Neuronal stem cell (in vitro differentiated cells): ENCODE measurements at places on chromosomes 1 and 21.

GRCh38 chr1:43354936-43355335 is 3.8 kb upstream of the CDC20 start:
- DNase-seq = no peak

DNA sequence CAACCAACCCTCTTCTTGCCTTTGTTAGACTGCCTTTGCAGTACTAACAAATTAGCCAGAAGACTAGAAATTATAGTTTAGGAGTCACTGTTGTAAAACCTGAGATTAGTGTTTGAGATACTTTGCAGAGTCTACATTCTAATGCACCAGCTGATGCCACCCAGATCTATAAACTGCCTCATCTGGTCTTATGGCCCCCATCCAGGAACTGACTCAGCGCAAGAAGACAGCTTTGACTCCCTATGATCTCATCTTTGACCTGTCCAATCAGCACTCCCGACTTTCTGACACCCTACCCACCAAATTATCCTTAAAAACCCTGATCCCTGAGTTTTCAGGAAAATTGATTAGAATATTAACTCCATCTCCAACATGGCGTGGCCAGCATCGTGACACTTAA is 334.6 kb downstream of the RGS7 start:
- DNase-seq = no peak

- no peak for DNase-seq
These were observed 49.0 kb downstream of the SLX9 start for GRCh38 chr21:44988607-44989536.

GRCh38 chr21:38952890-38953289 is 147.2 kb downstream of the ETS2 start:
- no peak for DNase-seq

DNA sequence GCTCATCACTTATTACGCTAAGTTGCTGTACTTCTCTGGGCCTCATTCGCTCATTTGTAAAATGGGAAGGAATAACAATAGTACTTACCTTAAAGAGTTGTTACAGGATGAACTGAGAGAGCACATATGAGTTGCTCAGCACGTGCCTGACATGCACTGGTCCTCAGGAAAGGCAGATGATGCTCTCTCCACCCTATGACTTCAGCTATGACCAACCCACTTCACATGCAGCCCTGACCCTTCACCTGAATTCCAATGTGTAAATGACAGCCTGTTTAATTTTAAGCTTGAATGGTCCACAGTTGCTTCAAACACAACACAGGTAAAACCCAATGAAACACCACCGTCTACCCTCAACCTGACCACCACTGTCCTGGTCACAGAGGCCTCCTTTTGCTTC is 32.9 kb downstream of the GADD45A start:
- no peak for DNase-seq

GRCh38 chr1:230639714-230640209 is 2.5 kb upstream of the COG2 start:
- DNase-seq = no peak

- DNase-seq = no peak
These were observed 38.4 kb downstream of the EEIG2 start for GRCh38 chr1:108598340-108598739.

GRCh38 chr1:227559499-227559898 is 3.9 kb upstream of the ZNF678 start:
- DNase-seq = no peak

DNA sequence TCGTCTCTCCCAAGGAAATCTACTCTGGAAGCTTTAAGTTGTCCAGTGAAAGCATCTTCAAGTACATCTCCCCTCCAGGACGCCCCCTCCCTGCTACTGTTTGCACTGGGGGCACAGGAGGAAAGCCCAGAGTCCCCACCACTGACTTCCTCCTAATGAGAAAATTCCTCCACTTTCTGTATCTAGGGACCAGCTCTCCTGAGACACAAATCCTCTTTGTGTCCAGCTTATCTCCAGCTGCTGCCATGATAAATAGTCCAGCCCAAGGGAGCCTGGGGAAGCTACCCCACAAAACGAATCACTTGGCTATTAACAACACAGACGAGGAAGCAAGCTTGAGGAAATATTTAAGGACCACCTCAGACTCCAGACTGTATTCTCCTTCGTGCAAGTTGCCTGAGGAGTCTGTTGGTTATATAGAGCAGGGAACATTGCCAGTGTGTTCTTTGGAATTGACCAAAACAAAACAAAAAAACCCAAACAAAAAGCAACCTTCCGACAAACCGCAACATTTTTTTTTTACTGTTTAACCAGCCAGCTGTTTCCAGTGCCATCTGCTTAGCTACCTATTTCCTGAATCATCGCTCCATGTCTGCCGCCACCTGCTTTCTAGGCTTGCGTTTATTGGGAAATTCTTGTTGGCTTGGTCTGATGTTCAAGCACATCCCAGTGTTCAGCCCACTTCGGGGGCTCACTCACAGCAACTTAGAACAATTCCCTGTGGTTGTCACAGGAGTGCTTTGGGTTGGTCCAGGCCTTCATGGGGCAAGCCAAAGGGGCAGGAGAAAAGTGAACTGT is 7.7 kb downstream of the C1orf226 start:
- no peak for DNase-seq

DNA sequence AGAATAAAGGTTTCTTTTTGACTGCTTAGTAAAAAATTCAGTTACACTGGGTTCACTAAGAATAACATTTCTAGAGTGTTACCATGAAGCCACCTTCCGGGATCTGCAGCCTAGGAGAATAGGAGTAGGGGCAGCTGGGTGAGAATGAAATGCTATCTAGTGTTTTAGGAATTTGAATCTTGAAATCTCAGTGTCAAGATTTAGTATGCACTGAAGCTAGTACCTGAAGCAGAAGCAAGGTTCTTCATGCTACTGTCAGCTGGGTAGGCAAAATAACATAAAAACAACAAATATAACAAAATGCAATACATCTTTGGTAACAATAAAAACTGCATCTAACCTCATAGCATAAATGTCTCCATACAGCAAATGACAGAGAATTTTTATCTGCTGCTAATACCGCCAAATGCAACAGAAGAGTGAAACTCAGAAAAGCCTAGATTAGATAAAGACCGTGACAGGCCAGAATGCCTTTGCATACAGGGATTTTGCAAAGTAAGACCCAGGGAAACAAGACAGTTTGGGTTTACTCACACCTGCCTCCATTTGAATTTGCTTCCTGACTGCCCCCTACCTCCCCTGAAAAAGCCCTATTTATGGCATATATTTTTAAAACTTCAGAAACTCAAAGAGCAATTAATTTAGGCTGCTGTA is 58.2 kb downstream of the GADD45A start:
- no peak for DNase-seq

DNA sequence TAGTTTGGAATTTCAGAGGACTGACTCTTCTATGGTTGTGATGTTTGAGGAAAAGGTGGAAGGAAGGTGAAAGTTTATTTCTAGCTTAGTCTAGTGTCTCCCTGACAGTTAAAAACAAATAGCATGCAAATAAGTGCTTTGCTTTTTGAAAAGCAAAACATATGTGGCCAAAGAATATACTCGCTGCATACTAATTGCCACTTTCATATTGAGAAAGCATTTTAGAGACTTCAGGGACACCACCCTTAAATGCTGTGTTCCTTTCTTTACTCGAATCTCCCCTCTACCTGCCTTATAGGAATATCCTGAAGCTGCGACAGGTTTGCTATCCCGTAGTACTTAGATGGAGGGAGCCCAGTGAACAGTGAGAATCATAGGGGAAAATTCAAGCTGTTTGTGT is 23.2 kb downstream of the GLUL start:
- DNase-seq = no peak

DNA sequence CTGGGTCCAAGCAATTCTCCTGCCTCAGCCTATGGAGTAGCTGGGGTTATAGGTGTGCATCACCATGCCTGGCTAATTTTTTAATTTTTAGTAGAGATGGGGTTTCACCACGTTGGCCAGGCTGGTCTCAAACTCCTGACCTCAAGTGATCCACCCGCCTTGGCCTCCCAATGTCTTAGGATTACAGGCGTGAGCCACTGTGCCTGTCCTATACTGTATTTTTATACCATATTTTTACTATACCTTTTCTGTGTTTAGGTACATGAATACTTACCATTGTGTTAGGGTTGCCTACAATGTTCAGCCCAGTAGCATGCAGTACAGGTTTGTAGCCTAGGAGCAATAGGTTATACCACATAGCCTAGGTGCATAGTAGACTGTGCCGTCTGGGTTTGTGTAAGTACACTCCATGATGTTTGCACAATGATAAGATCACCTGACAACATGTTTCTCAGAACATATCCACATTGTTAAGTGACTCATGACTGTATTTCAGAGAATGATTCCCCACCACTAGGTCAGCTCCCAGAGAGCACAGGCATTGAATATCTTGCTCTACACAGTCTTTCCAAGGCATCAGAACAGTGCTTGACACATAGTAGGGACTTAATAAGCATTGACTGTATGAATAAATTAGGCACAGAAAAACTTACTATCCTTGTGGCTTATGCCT is 6.0 kb upstream of the CITED4 start:
- DNase-seq = no peak

DNA sequence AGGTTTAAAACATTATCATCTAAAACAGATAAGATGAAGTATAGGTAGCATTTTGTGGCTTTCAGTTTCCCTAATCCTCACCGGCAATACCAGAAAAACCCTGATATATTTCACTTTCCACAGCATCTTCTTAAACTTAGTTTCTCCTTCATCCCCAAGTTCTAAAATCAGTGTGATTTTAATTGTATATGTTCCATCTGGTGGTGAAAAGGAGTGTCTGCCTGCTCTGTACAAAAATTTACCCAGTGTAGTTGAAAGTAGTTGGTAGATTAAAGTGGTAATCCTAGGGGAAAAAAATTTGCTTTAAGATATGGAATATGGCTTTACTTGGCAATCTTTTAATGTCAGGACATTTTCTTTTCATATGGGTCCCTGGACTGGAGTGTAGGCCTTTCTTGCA is 74.3 kb downstream of the CEP350 start:
- DNase-seq = no peak

- DNase-seq = no peak
These were observed 55.3 kb downstream of the RIPK4 start for GRCh38 chr21:41711416-41712007.

GRCh38 chr1:186807163-186807562 is 21.6 kb upstream of the PLA2G4A start:
- no peak for DNase-seq

- no peak for DNase-seq
These were observed 660.6 kb downstream of the LRRIQ3 start for GRCh38 chr1:73537400-73537799.

GRCh38 chr1:7255303-7256058 is 470.2 kb downstream of the CAMTA1 start:
- DNase-seq = no peak

DNA sequence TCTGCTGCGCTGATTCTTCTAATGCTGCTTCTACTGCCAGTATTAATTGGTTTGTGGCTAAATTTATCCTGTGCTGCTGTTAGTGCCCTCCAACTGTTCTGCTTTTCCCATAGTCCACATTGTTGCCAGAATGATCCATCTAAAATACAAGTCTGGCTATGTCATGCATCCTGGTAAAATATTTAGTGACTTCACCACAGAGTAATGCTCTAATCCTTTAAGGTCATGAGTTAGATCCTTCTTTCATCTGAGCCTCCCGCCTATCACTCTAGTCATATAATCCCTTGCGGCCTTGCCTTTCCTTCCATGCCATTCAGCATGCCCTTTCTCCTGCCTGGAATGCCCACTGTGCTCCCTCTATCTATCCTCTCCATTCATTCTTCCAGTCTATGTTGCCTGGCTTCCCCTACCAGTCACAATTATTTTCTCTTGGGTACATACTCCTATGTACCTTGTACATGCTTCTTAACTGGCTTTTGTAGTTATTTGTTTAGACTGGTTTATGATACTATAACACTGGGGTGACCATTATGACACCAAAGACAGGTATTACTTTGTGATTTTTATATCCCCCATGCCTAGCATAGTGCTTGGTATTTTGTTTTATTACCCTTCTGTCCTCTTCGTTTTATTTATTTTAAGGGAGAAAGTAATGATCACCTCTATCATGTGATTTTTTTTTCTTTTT is 144.0 kb downstream of the MAGI3 start:
- DNase-seq = no peak

DNA sequence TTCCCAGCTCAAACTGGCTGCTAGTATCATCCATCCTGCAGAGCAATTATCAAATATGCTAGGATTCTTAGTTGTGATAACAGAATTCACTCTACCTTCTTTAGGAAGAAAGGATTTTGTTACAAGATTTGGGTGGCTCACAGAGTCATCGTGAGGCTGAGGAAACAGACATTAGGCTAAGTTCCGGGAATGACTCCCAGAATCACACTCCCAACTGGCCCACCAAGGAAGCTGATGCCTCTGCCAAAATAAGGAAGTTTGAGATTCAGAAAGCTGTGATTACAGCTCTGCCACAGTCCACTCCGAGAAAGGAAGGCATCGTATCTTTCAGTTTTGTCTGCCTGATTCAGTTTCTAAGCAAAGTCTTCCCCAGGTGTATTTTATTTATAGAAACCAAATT is 50.6 kb upstream of the LYPLAL1 start:
- no peak for DNase-seq

DNA sequence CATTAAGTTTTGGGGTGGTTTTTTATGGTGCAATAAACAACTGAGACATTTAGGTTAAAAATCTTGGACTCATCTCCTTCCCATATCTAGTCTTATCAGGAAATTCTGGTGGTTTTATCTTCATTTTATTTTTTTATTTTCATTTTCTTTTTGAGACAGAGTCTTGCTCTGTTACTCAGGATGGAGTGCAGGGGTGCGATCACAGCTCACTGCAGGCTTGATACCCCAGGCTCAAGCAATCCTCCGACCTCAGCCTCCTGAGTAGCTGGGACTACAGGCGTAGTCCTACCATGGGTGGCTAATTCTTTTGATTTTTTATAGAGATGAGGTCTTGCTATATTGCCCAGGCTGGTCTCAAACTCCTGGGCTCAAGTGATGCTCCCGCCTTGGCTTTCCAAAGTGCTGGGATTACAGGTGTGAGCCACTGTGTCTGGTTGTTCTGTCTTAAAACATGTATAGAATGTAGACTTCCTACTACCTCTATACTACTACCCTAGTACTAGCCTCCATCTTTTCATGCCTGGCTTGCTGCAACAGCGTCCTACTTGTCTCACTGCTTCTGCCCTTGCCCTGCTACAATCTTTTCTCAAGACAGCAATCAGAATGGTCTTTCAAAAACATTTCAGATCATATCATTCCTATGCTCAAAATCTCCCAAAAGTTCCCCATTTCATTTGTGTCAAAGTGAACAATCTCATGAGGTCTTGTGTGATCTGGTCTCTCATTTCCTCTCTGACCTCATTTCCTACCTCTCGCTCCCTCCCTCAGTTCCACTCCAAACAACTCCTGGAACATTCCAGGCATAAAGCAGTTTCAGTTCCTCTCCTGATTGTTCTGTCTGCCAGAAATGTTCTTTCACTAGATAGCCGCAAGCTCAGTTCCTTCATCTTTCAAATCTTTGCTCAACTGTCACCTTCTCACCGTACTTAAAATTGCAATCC is 5.9 kb upstream of the FCGR2A start:
- no peak for DNase-seq

- DNase-seq = no peak
These were observed 108.8 kb upstream of the MAGI3 start for GRCh38 chr1:113281550-113281949.

GRCh38 chr1:106344494-106344893 is 712.0 kb upstream of the PRMT6 start:
- no peak for DNase-seq

- DNase-seq = no peak
These were observed 39.2 kb upstream of the RAB4A start for GRCh38 chr1:229231754-229232119.

- no peak for DNase-seq
These were observed 38.5 kb downstream of the PRKAA2 start for GRCh38 chr1:56683569-56683968.
